Eye (tissue), 1 donor: ENCODE measurements at places on chromosomes 7 and 10.

DNA sequence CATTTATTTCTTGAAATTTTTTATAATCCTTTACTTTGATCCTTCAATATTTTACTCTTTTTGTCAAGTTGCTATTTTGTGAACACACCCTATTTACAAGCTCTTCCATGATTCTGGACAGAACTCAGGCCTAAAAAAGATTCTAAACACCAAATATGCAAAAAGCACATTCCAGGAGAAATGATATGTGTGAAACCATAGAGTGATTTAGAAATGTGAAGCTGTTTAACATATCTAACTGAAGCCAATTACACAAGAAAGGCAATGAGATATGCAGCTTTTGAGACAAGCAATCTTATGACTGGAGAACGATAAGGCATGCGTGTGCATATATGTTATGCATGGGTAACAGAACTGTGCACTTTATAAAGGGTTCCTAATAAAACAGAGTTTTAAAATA lies 243.0 kb downstream of the CACNA2D1 start:
- no peak for DNase-seq

GRCh38 chr10:80122746-80123145 lies 9.8 kb upstream of the PLAC9 start:
- DNase-seq, result no peak

GRCh38 chr7:55420530-55420929 lies 55.4 kb downstream of the LANCL2 start:
- peak; percentile 85 for DNase-seq

GRCh38 chr10:50326757-50327701 lies 75.7 kb upstream of the ASAH2 start:
- peak; percentile 57 for DNase-seq

GRCh38 chr7:85483177-85483576 lies 296.3 kb upstream of the SEMA3D start:
- DNase-seq, result peak; percentile 69

GRCh38 chr10:110643035-110643652 lies 992 bp upstream of the RBM20 start:
- DNase-seq, result peak; percentile 75

DNA sequence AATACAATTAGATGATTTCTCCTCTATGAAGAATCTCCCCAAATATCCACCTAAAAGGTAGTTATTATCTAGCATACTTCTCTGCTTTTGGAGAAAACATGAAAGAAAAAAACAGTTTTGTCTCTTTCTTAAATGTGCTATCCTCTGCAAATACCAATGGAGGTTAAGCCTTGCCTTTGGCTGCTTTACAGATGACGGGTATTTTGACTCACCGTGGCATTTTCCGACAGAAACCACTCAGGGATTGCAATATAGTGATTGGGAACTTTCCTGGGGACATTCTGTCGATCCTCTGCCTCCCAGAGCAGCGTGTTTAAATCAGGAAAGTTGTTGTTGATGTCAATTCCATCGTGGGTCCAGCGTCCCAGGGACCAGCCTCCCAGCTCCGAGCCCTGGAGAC lies 100.6 kb downstream of the GPR26 start:
- DNase-seq, result no peak

- DNase-seq, result no peak
Measured at GRCh38 chr7:66699998-66700397, 40.5 kb upstream of the RABGEF1 start.

DNA sequence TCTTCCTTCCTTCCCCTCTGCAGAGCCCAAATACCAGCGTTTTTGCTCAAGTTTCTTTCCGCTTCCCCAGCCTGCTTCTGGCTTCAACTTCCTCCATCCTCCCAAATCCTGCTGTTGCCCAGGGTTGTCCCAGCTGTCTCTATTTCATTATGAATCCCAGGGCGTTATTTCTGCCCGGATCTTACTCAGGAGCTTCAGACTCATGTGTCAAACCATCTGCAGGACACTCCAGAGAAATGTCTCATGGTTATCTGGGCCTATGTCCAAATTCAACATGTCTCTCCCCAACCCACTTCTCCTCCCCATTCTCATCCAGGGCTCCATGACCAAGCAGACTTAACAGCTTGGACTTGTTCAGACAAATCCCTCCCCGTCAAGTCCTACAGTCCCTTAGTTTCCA lies 15.6 kb downstream of the ARHGAP22 start:
- DNase-seq, result peak; percentile 17

- DNase-seq, result no peak
Measured at GRCh38 chr7:114789161-114789560, 132.7 kb upstream of the MDFIC start.

DNA sequence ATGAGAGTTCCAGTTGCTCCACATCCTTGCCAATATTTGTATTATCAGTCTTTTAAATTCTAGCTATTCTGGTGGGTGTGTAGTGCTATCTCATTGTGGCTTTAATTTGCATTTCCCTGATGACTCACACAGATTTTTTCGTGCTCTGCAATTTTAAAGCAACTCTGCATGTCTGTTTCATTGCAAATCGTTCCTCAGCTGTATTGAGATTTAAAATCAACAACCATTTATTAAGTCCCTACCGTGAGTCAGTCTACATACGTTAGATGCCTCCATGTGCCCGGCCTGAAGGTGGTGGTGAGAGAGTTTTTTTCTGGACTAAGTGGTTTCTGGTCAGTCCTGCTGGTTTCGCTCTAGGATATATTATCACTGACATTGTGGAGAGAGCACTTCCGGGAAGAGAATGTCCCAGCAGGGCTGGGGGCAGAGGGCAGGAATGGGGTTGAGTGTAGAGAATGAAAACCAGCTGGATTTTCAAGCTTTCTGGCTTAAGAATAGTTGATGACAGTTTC lies 8.4 kb upstream of the HYCC1 start:
- no peak for DNase-seq

GRCh38 chr10:29470843-29471543 lies 163.8 kb downstream of the SVIL start:
- no peak for DNase-seq

DNA sequence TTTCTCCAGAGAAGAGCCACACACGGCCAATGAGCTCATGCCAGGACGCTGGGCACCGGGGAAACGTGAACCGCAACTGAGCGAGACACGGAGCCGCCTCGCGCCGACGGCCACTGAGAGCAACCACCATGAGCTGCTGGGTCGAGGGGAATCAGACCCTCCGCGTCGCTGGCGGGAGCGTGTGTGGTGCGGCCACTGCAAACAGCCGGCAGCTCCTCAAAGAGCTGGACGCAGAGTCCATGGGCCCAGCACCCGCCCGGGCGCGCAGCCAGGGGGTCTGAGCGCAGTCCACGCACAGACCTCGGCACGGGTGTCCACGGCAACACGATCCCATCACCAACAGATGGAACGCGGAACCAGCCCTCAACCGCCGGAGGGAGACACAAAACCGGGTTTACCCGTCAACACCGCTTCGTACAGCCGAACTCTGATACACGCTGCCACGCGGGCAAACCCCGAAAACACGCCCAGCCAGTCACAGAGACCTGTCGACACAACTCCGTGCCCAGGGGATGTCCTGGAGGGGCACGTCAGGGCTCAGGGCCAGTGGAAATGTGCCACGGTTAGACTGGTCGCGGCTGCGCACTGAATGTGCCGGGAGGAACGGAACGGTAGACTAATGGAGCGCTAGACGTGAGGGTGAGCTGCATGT lies 147.1 kb downstream of the ELFN1 start:
- DNase-seq, result no peak

- DNase-seq, result peak; percentile 75
Measured at GRCh38 chr10:23291551-23292334, 52.9 kb downstream of the C10orf67 start.

DNA sequence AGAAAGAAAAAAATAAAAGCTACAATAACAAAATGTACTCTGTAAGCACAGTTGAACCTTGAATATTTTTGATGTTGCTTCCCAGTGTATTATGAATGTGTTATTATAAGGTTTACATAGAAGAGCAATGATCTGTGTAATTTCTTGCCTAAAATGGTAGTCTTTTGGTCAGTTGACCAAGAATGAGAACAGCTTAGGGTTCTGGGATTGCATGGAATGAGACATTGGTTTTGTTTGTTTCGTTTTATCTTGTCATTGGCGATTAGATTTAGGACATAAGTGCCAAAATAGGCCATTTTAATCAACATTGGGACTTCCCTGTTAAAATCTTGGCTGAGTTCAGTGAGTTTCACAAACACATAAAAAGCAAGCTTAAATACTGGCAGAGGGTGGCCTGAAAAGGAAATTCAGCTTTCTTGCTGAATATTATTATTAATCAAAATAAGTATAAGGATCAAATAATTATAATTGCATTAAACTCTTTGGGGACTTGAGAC lies 49.1 kb upstream of the GLCCI1 start:
- no peak for DNase-seq

GRCh38 chr10:36380538-36380937 lies 738.4 kb upstream of the FZD8 start:
- DNase-seq, result no peak

DNA sequence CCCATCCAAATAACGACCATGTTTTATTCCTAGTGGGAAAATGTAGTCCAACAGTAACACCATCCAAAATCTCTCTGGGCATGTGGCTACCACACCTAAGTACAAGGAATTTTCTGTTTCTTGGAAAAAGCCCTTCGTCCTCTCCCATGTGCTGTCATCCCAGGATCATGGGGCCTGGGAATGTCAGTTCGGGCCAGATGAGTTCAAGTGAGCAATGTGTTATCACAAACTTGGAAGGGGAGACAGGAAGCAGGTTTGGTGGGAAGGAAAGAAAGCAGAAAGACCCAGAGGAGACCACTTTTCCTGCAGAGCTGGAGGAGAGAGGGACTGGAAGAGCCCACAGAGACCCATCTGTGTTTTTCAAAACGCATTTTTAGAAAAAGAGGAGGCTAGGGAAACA lies 110.8 kb downstream of the PLXNA4 start:
- no peak for DNase-seq

- peak; percentile 56 for DNase-seq
Measured at GRCh38 chr10:3476186-3476585, 303.6 kb upstream of the PITRM1 start.

DNA sequence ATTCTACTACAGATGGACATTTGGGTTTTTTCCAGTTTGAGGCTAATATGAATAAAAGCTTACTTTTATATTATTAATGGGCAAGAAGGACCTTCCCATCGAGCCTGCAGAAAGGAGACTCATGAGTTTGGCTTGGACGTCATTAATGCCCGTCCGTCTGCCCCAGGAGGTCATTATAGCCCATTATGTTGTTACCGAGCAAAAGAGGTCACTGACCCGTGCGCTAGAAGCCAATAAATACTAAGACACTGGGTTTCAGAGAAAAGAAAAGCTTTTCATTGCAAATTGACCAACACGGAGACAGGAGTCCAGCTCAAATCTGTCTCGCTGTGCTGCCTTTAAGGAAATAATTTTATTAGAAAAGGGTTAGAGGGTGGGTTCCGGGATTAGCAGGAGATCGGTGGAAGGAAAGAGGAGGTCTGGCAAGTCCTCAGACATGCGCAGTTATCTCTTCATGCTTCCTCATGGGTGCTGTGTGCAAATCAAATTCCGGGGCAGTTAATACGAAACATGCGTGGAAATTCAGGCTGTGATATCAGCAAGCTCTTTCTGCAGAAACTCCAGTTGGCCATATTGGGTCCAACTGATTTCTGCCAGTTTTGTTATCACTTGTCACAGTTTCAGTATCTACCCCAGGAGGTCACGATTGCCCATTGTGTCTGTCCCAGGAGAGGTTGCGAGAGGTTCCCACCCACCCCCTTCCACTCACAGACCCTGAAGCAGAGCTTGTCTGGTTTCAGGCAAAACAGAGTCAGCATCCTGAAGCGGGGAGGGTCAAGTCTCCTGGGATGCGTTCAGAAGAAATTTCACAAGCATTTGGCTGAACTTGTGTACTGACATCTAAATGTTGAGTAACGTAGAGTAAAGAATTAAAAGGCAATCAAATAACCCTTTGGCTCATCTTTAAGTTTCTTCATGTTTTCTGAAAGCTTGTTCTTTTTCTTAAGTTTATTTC lies 1.1 kb upstream of the GALNTL5 start:
- peak; percentile 49 for DNase-seq

DNA sequence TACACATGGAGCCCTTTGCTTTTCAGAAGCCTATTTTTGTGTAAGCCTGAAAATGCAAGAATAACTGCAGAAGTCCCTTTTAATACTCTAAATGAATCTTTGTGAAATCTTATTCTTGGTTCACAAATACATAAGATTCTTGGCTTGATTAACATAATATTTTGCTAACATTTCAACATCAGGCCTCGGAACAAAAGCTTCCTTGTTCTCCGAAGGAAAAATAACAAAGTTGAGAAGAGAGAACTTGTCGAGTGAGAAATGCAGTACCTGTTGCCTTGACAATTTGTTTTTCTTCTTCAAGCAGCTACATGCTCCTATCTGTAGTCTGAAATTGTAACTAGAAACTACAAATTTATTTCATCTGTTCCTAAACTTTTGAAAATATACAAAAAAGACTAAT lies 8.5 kb downstream of the NT5C2 start:
- DNase-seq, result peak; percentile 38

DNA sequence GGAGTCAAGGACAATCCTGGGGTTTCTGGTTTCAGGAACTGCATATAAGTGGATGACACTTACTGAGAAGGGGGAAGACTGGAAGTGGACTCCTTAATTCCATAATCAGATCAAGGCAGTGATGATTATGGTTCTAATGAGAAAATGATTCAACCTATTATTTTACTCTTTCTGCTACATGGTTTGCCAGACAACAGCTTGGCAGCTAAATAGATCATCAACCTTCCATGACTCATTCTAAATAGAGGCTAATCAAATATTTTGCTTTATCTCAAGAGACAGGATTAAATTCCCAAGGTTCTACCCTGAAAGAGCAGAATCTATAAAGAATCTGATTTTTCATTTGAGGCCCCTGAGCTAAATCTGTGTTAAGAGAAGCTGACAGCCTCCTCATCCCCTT lies 46.3 kb downstream of the CNNM1 start:
- DNase-seq, result no peak
